ENCODE measurements at places on chromosomes 2 and 18.

DNA sequence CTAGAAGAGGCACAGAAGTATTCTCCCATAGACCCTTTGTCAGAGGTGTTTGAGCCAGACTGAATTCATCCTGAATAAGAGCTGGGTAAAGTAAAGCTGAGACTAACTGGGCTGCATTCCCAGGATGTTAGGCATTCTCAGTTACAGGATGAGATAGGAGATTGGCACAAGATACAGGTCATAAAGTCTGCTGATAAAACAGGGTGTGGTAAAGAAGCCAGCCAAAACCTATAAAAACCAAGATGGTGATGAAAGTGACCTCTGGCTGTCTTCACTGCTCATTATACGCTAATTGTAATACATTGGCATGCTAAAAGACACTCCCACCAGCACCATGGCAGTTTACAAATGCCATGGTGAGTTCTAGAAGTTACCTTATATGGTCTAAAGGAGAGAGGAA is 364.9 kb upstream of the TMEFF2 start:
- no peak for DNase-seq

DNA sequence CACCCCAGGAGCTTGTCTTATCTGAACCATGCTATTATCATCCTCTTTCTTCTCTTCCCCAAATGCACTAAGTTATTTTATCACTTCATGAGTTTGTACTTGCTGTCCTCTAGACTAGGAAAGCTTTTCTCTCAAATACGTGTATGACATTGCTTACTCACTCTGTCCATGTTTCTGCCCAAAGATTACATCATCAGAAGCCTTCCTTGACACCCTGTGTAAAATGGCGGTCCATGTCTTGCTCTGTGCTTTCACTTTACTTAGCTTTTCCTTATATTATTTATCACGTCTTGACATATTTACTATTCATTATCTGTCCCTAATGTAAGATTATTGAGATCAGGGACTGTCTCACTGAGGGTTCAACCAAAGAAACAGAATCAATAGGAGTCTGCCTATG is 196.1 kb upstream of the ZEB2 start:
- DNase-seq = no peak

DNA sequence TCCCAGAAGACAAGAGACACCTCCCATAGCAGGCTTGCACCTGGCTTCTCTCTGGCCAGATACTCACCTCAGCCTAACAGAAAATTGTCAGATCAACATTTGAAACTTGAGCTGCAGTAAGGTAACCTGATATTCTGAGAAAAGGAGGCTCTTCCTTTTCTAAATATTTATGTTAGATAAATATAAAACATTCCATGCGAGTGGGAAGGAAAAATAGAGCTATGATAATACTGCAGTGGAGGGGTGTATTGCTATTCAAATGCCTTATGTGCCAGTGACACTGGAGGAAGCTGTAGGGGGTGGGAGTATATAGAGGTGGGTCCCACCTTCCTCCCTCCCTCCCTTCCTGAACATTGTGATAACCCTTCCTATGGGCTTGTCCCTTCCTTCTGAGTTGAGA is 515.5 kb upstream of the CHAC2 start:
- DNase-seq = no peak

GRCh38 chr2:8595811-8596600 is 85.8 kb upstream of the ID2 start:
- no peak for DNase-seq

GRCh38 chr2:50489092-50489491 is 542.8 kb downstream of the NRXN1 start:
- DNase-seq = no peak
